Dermis microvascular lymphatic vessel endothelial cell (primary cell): ENCODE measurements at places on chromosomes 4 and X.

GRCh38 chr4:100414016-100414790, 103.6 kb downstream of the EMCN start:
- no peak for DNase-seq

DNA sequence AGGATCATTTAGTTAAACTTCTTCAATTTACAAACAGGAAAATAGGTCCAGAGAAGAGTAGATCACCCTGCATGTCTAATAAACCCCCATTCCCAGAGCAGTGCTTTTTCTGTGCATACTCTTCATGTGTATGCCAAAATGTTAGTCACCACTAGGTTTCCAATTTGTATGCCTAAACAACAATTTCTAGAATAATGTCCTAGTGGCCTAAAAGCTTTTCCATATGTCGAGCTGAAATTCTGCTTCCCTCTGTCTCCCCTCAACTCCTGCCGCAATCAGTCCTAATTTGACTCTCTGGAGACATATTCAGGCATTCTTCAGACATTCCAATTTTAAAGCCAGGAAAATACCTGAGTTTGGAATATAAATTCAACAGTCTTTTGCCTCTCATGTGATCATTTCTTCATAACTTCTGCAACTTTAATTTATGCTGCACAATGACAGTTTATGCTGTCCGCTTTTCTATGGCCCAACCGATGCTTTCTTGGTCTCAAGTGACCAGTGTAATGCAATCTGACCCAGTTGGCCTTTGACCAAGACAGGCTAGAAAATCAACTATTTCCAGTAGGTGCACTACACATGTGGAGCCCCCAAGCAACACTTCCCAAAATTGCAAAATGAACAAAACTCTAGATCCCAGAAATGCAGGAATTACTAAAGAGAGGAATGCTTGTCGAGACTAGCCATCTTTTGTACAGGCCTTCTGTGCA, 122.9 kb upstream of the FMR1 start:
- DNase-seq = no peak

DNA sequence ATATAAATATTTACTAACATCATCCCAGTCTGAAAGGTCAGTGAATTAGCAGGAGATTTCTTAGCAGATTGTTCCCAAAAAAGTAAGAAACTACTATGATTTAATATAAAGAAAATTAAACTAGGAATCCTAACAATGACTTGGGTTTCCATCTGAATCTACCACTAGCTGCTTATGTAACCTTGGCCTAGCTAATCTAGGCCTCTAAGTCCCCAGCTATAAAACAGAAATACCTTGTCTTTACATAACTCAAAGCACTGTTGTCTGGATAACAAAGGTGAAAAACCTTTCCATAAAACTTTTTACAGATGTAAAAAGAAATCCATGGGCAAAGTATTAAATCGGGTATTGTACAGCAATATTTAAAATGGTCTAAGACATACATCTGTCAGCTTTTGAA, 3.0 kb downstream of the FBXL5 start:
- no peak for DNase-seq

- no peak for DNase-seq
Measured at GRCh38 chr4:26124753-26125321, 196.0 kb upstream of the RBPJ start.

DNA sequence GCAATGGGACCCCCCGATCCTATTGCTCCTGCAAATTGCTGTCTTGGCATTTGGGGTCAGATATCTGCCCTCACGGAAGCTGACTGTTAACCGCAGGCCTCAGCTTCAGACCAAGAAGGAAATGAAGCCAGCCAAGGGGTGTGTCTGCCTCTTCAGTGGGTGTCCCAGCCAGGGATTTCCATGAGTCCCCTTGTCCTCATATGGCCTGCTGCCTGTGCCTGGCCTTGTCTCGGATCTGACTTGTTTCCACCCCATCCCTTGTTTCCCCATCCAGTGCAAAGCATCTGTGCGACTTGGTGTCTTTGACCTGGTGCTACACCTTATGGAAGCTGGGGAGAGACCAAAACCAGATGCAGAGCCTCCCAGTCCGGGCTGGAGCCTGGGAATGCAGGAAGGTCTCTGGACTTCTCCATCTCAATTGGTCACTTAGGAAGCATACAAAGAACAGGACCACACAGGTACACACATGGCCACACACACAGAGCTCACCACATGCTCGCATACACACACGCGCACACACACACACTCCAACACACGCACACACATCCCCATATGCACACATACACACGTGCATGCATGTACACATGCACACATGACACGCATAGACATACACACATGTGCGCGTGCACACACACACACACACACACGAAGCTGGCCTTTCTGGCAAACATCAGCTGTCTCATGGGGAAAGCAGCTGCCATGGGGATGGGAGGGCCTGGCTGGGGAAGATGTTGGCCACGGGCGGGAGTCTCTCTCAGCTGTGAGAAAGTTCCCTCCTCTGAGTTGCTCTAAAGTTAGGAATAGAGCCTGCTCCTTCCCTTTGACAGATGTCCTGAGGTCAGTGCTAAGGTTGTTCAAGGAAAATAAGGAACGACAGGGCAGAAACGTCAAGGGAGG, 65.5 kb downstream of the CRMP1 start:
- DNase-seq = peak; percentile 54

DNA sequence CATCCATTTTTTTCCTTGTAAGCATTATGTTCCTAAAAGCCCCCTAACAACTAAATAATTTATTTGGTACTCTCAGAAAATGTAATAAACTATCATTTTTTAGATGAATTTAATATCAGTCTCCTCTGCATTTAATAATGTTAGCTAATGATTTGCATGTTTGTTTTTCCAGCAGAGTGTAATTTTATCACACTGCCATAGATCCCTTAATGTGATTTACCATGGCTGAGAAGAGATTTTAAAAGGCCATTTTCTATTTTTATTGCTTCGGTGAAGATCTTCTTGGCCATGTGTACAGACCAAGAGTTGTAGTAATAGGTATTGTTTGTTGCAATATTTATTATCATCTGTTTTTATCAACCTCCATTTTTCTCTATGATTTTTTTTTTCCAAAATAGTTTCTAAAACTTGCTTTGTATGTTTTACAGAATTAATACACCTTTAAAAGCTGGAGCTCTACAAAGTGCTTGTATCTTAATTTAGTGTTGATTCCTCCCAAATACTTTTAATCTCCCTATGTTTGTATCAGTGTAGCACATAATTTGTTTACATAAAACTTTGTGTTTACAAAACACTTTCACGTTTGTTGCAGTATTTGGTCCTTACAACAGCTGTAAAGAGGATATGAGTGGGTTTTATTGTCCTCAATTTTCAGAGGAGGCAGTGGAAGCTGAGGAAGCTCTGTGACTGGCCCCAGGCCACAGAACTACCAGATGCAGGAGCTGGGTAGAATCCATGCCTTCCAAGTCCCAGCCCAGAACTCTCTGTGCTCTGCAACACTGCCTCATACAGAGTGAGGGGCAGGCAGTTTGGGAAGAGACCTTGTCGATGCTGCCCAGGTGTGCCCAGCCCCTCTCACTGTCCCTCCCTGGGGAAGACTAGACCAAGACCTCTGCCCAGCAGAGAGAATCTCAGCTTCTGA, 58.1 kb downstream of the FAM114A1 start:
- no peak for DNase-seq

GRCh38 chr4:96315815-96316214, 475.9 kb downstream of the PDHA2 start:
- DNase-seq = no peak

DNA sequence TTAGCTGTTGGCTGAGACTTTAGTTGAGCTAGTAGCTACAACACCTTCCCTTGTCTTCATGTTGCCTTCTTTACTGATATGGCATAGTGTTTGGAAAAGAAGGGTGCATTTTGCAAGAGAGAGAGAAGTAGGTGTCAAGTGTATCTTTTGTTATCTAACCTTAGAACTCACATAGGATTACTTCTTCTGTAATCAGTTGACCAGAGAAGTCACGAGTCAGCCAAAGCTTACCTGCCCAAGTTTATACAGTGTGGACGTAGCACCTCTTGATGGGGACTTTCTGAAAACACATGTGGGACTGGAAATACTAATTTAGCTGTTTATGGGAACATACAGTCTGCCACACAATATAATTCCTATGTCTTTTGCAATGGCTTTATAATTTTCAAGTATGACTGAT, 56.0 kb downstream of the UGT8 start:
- no peak for DNase-seq

GRCh38 chrX:101430457-101431078, 22.5 kb downstream of the HNRNPH2 start:
- DNase-seq = no peak

GRCh38 chr4:96354036-96354712, 514.3 kb downstream of the PDHA2 start:
- no peak for DNase-seq

DNA sequence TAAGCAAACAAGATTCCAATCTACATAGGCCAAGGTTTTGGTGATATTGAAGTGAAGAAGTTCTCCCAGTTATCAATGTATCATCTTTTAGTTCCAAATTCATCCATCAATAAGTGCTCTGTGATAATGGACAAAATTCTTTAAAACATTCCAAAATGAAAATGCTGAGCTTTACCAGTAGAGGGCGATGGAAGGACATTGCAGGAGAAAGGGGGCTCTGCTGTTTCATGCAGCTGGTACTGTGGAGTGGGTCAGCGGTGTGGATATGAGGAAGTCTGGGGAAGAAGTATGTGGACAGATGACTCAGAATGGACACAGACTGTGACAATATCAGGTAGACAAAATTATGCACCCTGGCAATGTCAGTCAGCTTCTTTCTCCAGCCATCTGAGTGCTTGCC, 46.6 kb upstream of the HS6ST2 start:
- no peak for DNase-seq
